T-cell (primary cell): ENCODE measurements at places on chromosomes 2 and 18.

GRCh38 chr2:199468561-199469513 is 11.1 kb upstream of the SATB2 start:
- no peak for DNase-seq

DNA sequence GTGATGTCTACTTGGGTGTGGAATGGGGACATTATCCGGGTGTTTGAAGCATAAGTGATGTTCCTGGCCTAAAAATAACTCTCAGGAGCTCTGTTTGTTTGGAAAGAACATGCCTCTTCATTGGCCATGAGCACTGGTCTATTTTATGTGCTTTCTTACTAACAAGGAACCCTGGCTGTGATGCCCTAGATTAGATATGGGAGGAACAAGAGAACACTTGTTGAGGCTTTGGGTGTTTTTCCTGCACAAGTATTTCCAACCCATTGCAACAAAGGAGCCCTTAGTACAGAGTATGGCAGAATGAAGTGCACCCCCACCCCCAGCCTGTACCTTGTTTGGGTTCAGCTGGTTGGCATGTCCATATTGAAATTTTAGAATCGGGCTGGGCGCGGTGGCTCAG is 95.9 kb downstream of the SLC4A3 start:
- DNase-seq: no peak

- no peak for DNase-seq
Observed at GRCh38 chr2:143390171-143390570, 261.0 kb downstream of the ARHGAP15 start.

- DNase-seq: no peak
Observed at GRCh38 chr18:23953984-23954383, 60.6 kb upstream of the TTC39C start.

- DNase-seq: no peak
Observed at GRCh38 chr2:165637396-165637795, 156.7 kb downstream of the GALNT3 start.

- DNase-seq: no peak
Observed at GRCh38 chr2:85184990-85185389, 51.8 kb downstream of the TCF7L1 start.

DNA sequence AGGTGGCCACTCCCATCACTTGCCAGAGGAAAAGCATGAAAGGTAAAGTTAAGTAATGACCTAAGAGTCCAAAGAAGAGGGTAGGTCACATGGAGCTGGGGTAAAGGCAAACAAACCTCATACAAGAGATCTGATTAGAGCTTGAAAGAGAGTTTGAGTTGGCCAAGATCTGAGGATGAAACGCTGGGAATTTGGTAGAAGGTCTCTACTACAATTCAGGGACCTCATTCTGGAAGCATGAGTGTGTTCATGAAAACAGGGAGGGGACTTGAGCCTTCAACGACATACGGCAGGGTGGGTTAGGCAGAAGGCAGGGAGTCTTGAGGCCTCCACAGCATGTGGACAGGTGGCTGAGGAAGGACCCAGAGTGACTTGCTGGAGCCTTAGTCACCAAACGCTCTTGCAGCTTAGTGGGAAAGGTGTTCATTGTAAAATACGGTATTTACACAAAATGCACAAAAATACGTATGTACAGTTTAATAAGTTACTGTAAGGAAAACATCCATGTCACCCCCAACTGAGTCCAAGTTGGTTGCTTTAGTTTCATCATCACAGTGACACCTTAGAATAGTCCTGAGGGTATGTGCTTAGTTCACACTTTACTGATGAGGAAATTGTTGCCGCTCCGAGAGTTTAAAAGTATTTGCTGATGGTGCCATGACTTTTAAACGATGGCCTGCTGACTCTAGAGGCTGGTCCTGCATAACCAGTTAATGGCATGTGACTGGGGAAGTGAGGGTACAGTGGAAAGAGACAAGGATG is 5.0 kb upstream of the FARP2 start:
- DNase-seq: no peak

GRCh38 chr2:60567919-60568768 is 14.7 kb upstream of the BCL11A start:
- no peak for DNase-seq

GRCh38 chr2:14936426-14936825 is 303.9 kb downstream of the LRATD1 start:
- no peak for DNase-seq

GRCh38 chr18:27378431-27379095 is 193.5 kb upstream of the CHST9 start:
- no peak for DNase-seq

DNA sequence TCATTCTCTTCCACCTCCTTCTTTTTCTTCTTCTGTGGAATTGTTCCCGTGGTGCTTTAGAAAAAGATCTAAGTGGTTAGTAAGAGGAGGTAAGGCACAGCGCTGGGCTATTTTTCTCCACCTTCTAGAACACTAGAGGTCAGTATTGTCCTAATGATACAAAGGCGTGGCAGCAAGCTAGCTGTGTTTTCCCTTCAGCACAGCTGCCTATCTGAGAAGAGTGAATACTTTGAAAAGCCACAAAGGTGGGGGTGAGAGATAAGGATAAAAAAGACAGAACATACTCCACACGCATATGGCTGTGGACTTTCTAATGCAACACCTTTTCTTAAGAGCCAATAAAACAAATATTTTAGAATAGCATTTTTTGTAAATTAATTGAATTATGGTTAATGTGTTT is 2.1 kb downstream of the CNTNAP5 start:
- DNase-seq: no peak

DNA sequence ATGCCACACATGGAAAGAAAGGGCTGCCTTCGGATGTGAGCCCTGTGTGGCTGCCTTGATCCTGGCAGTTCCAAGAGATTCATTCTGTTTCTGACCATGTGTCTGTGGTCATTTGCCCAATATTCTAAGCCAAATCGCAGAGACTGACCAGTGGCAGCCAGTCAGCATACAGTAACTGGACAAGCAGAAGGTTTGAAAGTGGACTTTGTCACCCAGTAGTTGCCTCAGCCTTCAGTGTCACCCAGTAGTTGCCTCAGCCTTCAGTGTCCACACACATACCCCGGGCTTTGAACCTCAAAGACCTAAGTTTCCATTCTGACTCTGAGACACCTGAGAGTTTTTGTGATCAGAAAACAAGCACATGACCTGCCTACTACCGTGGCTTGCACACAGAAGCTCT is 5.0 kb downstream of the RFX8 start:
- DNase-seq: no peak

GRCh38 chr2:182636699-182637098 is 79.4 kb upstream of the DNAJC10 start:
- DNase-seq: no peak

DNA sequence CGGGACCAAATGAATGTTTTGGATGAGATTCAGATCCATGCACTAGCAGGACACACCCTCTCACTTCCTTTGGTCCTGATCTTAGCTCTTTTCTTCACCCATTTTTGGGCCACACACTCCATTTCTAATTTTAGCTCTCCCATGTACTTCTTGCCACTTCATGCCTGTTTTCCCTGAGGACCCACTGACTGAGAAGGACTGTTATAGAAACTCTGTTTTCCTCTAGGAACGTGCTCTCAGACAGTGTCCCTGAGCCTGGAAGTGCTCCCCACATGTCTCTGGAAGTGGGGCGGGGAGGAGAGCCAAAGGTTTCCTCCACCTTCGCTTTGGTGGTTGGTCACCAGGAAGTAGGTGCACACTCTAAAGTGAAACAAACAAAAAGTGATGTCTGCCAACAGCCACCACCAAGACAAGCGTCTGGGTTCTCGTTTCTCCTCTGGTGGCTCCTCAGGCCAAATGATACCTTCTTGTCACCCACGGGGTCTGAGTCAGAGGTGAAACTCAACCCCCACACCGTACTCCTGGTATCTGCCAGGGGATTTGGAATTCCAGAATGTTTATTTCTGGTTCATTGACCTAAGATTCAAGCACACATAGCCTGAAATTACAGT is 74.7 kb downstream of the MERTK start:
- no peak for DNase-seq

DNA sequence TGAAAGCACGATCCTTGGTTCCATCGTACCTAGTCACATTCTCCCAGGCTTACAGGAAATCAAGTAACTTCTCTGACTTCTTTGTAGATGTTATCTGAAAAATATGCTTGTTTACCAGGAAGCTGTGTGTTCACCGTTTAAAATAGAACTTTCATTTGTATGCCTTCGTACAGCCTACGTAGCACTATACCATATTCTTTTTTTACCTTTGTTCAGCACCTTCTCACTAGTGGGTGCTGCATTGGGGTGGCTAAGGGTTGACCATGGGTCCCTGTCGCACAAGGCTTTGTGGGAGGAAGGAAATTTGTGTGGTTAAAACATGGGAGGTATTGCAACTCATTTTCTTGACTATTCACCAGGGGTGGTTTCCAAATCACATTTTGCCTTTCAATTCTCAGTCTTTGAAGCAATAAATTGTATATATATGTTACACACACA is 16.6 kb downstream of the MALT1 start:
- DNase-seq: peak; percentile 87

DNA sequence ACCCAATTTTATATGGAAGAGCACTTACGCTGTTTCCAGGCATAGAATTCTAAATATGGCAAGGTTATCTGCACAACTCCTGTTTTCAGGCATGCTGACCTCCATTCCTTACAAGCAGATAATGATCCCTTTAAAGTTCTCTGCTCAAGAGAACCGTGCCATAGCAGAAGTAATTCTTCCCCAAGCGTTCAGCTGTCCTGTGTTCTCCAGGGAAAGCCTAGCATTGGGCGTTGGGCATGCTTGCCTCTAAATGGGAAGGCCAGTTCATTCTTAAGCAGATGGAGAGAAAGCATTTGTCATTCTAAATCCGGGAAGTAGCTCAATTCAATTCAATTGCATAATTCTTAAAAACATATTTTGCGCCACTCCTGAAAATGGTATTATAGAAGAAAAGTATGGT is 55.7 kb upstream of the EML4 start:
- DNase-seq: no peak

DNA sequence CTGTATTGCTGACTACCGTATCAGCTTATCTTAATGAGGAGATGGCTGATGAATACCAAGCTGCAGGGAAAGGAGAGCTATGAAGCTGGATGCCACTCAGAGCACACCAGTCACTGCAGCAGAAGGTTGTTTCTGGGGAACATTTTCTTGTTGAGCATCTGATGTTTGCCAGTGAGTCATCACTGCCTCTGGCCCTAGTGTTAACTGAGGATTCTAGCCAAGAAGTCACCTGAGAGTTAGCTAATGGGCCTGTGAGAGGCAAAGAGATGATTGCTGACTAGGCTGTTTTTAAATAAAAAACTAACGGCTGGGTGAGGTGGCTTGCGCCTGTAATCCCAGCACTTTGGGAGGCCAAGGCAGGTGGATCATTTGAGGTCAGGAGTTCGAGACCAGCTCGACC is 37.9 kb downstream of the CCDC150 start:
- DNase-seq: no peak

DNA sequence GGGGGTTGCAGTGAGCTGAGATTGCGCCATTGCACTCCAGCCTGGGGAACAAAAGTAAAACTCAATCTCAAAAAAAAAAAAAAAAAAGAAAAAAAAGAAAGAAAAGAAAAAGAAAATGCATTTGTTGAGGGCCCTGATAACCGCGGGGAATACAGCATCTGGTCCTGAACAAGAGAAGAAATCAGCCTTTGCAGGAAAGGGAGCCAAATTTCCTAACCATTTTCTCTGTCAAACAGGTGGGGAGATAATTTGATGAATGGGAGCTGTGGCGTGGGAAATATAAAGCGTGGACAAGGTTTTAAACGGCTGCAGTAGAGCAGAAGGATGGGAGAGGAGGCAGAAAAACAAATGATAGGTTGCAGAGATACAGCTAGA is 864 bp downstream of the E2F6 start:
- DNase-seq: no peak

DNA sequence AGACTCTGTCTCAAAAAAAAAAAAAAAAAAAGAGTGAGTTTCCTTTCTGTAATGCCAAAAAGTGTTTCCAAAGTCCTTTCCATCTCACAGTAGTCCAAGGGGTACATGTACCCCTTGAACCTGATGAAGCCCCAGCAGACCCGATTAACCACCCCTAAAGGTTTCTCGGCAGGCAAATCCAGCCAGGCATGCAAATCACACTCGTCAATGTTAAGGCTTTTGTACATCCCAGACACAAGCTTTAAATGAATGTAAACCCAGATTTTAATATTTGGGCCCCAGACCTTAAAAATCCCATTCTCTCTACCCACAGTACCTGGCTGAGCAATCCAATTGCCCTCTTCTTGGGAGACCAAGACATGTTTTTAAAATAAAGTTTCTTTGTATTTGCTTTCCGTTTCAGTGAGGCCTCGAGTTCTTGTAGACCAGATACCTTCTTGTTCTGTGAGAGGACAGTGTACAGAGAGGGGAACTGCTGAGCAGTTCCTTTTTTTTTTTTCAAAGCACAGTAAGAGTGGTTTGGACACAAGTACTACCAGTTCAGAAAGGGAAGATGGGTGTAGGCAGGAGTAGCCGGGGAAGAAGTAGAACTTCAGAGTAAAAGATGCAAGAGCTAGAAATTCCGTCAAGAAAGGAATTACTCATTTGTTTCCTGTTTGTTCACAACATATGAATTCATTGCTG is at the start of gene NLRC4:
TSS of gene NLRC4 (minus strand) at position 465 of the 684 bp plus-strand sequence. CDS start 8,111 bp downstream, outside the sequence.
- no peak for DNase-seq

DNA sequence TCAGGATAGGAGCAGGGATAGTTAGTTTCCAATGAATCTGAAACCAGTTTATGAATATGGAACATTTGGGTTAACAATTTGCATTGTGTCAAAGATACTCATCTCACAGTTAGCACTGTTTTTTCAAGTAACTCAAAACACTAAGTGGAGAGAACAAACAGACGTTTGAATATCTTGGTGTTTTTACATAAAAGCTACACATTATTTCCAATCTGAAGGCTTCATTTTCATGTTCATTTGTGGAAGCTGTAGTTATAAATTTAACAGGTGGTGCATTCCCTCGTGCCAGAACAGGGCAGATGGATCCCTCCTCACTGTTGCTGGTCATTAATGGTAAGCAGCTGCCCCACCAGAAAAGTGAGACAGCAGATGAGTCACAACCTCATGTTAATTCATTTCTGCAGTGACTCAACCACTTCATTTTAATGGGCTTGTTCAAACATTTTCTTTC is 286.9 kb downstream of the TMX3 start:
- DNase-seq: no peak
